Prostate gland (tissue), 2 donors: ENCODE measurements at places on chromosomes 5 and 9. TPM values are rescaled to one million over a fixed set of nuclear protein-coding genes. Genes with fewer than 3 reads are reported as not detected.

DNA sequence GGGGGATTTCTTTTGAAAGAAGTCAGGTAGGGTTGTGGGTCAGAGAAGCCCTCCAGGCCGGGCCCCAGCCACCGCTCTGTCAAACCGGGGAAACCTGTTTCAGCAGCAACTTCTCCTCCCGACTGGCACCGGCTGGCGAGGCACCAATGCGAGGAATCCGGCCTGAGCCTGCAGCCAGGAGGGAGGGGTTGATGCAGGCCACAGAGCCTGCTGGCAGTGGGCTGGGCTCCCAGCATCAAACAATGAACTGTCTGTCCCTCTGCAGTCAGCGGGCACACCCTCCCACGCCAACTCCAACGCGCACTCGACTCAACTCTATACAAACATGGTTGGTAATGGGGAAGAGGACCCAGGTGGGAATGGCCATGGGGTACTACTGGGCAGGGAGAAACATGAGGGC, 12.1 kb downstream of the PCDH1 start:
- peak overlapping the region; percentile 81 for H3K27ac ChIP-seq
- DNase-seq: peak; percentile 97
- H3K4me1 ChIP-seq: peaks cover 10% of the 10 kb centered on the region

- H3K4me3 ChIP-seq: no peak overlapping the region
- no peaks in the 10 kb centered on the region for H3K4me1 ChIP-seq
- no peaks in the 10 kb centered on the region for H3K36me3 ChIP-seq
- no peaks in the 10 kb centered on the region for H3K27me3 ChIP-seq
These were observed 110.5 kb upstream of the FTMT start for GRCh38 chr5:121741156-121741555.

DNA sequence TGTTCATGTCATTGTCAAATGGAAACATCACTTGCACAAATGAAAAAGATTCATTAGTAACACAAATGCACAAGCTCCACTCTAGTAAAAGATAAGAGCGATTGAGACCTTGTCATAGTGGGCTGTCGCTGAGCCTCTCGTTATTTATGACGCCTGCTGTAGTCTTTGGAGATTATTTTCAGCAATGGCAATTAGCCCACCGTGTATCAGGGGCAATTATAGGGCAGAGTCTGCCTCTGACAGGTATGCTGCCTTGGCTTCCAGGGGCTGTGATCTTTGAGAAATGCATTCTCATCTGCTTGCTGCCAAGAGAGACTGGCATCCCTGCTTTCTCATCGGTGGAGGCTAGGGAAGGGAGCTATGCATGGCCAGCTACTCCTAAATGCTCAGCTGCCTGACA, 426.8 kb upstream of the CLINT1 start:
- no peaks in the 10 kb centered on the region for H3K4me1 ChIP-seq
- H3K27me3 ChIP-seq: no peaks in the 10 kb centered on the region
- H3K27ac ChIP-seq: no peak overlapping the region
- no peak overlapping the region for H3K4me3 ChIP-seq

GRCh38 chr5:14659821-14660607, 4.5 kb upstream of the OTULIN start:
- H3K36me3 ChIP-seq: no peaks in the 10 kb centered on the region
- H3K4me1 ChIP-seq: peaks cover 4% of the 10 kb centered on the region
- H3K27ac ChIP-seq: peak overlapping the region; percentile 26
- no peak overlapping the region for H3K4me3 ChIP-seq
- no peaks in the 10 kb centered on the region for H3K27me3 ChIP-seq

DNA sequence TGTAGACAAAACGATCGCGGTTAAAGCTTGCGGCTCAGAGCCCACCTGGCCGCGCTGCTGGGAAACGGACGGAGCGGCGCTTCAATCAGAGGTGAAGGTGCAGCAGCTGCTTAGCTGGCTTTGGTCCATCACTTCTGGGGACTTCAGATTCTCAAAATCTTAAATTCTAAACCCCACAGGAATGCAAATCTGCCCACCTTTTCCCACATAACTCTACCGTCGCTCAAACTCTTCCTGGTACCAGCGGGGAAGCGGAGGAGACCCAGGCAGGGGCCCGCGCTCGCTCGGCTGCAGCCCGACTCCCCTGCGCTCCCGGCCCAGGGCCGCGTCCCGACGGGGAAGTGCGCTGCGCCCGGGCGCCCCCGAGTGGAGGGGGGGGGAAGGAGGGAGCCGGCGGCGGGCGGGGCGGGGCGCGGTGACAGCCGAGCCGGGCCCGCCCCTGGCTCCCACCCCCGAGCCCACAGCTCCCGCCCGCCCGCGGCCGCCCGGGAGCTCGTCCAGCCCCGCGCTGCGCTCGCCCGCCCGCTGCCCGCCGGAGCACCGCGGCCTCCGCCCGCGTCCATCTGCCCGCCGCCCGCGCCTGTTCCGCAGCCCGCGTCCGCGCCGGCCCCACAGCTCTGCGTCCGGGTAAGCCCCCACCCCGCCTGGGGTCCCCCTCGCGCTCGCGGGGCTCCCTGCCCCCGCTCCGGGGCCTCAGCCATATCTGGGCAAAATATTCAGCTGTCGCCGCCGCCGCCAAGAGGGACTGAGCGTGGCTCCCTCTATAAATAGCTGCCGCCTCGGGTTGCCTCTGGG, at the start of gene TMOD1:
TMOD1 (plus strand) TSS at position 490 of the 795 bp plus-strand sequence. CDS start 22,523 bp downstream, outside the sequence.
- H3K27me3 ChIP-seq: no peaks in the 10 kb centered on the region
- peak within 1 kb of the TSS; percentile 49 for H3K27ac ChIP-seq
- H3K4me1 ChIP-seq: peaks cover 4% of the 10 kb centered on the region
- DNase-seq: peak; percentile 56

DNA sequence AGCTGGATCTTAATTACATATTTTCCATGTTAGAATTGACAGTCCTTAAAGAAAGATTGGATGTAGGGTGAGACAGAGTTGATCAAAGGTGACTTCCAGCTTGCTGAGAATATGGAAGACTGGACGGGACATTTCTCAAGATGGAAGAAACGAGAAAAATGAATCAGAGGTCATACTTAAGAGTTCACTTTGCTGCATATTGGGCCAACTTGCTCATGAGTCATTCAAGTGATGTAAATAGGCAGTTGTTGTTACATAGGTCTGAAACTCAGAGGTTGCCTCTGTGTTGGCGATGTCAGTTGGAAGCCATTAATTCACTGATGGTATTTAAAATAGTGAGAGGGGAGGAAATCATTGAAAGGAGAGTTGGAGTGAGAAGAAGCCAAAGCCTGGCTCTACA, 132.8 kb downstream of the CD180 start:
- no peak overlapping the region for H3K27ac ChIP-seq
- H3K4me3 ChIP-seq: no peak overlapping the region
- no peak for DNase-seq
- no peaks in the 10 kb centered on the region for H3K36me3 ChIP-seq

DNA sequence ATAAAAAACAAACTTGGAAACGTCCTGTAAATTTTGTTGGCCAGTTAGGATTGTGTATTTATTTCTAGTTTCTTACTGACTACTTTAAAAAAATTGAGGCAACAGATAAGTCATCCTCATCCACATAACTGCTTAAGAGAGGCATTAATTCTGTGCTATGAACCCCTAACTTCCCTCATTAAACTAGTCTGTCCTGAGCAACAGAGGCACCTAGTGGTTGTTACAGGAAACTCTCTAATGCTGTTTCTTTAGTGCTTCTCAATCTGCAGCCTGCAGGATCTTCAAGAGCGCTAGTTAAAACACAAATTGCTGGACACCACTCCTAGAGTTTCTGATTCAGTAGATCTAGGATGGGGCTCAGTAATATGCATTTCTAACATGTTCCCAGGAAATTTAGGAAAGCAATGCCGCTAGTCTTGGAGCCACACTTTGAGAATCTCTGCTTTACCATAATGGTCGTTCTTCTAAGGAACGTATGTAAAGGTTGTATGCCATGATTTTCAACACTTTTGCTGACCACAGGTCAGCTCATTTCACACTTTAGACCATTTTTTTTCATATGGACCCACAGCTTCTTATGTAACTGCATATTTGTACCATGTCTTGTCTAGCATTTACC, 410.1 kb upstream of the SMARCA2 start:
- no peak overlapping the region for H3K4me3 ChIP-seq
- H3K36me3 ChIP-seq: no peaks in the 10 kb centered on the region

GRCh38 chr5:56350597-56351170, 117.6 kb upstream of the ANKRD55 start:
- H3K36me3 ChIP-seq: no peaks in the 10 kb centered on the region
- no peaks in the 10 kb centered on the region for H3K4me1 ChIP-seq
- H3K4me3 ChIP-seq: no peak overlapping the region
- H3K27me3 ChIP-seq: no peaks in the 10 kb centered on the region

GRCh38 chr5:164076556-164076955, 571.1 kb downstream of the MAT2B start:
- no peaks in the 10 kb centered on the region for H3K27me3 ChIP-seq
- H3K4me3 ChIP-seq: no peak overlapping the region

DNA sequence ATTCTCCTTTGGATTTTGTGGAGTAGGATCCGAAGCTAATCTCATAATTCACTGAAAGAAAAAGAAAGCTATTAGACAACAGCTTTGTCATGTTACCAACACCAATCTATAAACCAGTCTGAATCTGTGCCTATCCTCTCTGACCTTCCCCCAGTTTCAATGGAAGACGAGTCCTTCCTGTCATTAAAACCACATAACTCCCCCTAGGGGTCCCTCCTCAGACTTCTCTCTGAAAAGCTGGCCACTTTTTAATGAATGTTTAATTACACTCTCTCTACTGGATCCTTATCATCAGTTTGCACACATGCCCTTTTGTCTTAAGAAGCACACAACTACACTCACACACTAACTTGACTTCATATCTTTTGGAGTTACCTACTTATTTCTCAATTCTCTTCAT, 98.0 kb upstream of the TSLP start:
- no peaks in the 10 kb centered on the region for H3K4me1 ChIP-seq
- no peak overlapping the region for H3K27ac ChIP-seq
- DNase-seq: no peak
- no peaks in the 10 kb centered on the region for H3K36me3 ChIP-seq
- no peak overlapping the region for H3K4me3 ChIP-seq

GRCh38 chr5:168987543-168988300, 313.2 kb downstream of the SLIT3 start:
- H3K27ac ChIP-seq: no peak overlapping the region
- H3K4me3 ChIP-seq: no peak overlapping the region
- H3K36me3 ChIP-seq: no peaks in the 10 kb centered on the region
- DNase-seq: peak; percentile 76
- H3K27me3 ChIP-seq: no peaks in the 10 kb centered on the region
- H3K4me1 ChIP-seq: no peaks in the 10 kb centered on the region

GRCh38 chr9:6418764-6419163, 5.8 kb downstream of the UHRF2 start:
- H3K4me3 ChIP-seq: no peak overlapping the region
- no peaks in the 10 kb centered on the region for H3K4me1 ChIP-seq
- no peak for DNase-seq
- no peaks in the 10 kb centered on the region for H3K27me3 ChIP-seq

DNA sequence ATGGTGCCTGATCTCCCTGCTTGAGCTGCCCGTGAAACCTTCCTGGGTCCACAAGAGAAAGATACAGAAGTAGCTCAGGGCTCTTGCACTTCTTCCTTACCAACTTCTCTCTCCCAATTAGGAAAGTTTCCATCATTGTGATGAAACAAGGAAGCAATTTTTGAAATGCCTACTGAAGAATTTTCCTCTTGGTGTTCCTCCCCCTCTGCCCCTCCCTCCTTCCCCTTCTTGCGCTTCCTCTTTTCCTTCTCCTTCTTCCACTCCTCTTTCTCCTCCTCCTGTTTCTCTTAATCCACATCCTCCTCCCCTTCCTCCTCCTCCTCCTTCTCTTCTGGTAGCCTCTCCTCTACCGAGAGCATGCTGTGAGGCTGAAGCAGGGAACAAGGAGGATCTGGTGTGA, 36.3 kb upstream of the OTULINL start:
- no peaks in the 10 kb centered on the region for H3K36me3 ChIP-seq
- H3K27me3 ChIP-seq: no peaks in the 10 kb centered on the region
- no peak for DNase-seq
- no peak overlapping the region for H3K27ac ChIP-seq
- H3K4me1 ChIP-seq: no peaks in the 10 kb centered on the region
- no peak overlapping the region for H3K4me3 ChIP-seq

DNA sequence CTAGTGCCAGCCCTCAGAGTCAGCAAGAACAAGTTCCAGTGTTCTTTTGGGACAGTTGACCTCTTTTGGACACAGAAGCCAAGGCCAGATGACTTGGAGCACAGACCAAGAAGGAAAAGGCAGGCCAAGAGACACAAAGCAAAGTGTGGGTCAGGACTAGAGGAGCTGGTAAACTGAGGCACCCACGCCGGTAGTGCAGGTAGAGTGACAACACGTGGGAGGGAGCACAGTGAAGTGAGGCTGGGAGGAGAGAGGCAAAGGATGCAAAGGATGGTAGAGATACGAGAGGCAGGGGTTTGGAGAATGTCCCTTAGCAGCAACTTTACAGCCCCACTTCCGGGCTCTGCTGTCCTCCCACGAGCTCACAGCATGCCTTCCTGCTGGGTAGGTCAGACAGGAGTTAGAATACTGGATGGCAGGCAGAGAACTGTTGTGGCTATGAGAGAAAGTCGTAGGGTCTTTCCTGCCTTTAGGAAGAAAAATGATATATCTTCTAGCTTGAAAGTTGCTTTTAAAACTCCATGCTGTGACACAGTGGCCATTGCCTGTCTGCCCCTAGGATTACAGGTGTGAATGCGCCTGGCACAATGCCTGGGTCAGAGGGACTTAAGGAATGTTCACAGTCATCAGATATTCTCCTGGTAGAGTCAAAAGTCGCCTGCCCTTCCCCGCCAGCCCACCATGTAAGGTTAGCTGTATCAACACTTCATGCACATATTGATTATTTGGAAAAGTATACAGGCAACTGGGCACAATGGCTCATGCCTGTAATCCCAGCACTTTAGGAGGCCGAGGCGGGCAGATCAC, 97.9 kb downstream of the PDE8B start:
- H3K36me3 ChIP-seq: no peaks in the 10 kb centered on the region
- no peak overlapping the region for H3K27ac ChIP-seq
- H3K27me3 ChIP-seq: no peaks in the 10 kb centered on the region
- no peak overlapping the region for H3K4me3 ChIP-seq
- no peak for DNase-seq

GRCh38 chr5:43837091-43837490, 234.1 kb downstream of the NNT start:
- H3K4me3 ChIP-seq: no peak overlapping the region
- H3K4me1 ChIP-seq: no peaks in the 10 kb centered on the region
- DNase-seq: no peak
- H3K27me3 ChIP-seq: no peaks in the 10 kb centered on the region
- no peaks in the 10 kb centered on the region for H3K36me3 ChIP-seq
- no peak overlapping the region for H3K27ac ChIP-seq

The FOXD4L6 gene
- total RNA-seq: not detected

The SLC6A3 gene
- 4.6 TPM for total RNA-seq

The FAM240B gene
- total RNA-seq: 2.0 TPM

The PCSK5 gene
- 32.2 TPM for total RNA-seq

The PCDHA9 gene
- 0.14 TPM for total RNA-seq

The BHMT gene
- 0.51 TPM for total RNA-seq

The ZNF366 gene
- 2.0 TPM for total RNA-seq

The GABRA1 gene
- total RNA-seq: 0.77 TPM

The THBS4 gene
- total RNA-seq: 3.9 TPM
